Hepatocyte (in vitro differentiated cells): ENCODE measurements at places on chromosomes 1 and 21.
A peak's percentile ranks its signal among the peaks of the same experiment; 100 is the strongest.

- DNase-seq: no peak
Observed at GRCh38 chr1:215911406-215911968, 344.4 kb downstream of the KCTD3 start.

- DNase-seq: peak; percentile 14
Observed at GRCh38 chr1:147171399-147172167, 687 bp downstream of the PRKAB2 start.

DNA sequence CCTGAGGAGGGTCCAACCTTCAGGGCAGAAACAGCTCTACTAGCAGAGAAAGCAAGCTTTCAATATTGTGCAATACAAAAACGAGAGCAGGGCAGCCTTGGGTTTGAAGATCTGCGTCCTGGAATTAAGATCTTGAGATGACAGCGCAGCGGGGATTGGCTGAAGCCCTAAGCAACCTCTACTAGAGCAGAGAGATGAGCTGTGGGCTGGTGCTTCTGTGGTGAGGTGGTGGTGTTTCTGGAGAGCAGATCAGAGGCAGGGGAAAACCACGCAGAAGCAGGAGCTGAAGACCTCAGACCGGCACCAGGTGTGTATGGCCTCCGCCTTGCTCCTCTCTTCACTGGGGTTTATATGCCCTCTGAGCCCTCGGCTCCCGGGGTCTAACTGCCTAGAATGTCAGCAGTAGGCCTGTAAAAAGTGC, 12.5 kb downstream of the TRAF3IP3 start:
- DNase-seq: no peak

DNA sequence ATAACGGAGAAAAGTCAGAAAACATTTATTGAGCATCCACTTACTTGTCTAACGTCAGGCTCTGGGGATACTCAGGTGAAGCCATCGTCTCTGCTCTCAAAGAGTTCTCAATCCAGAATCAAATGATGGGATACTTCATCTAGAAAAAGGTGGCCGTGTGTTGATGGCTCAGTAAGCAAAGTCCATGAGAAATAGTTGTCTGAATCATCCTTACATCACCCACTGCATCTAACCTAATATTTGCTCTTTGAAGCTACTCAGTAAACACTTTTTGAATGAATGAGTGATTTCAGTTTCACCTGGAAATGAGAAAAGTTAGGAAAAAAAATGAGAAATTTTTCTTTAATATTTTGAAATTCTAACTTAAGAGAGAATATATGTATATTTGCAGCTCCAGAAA, 155.3 kb upstream of the PKN2 start:
- DNase-seq: no peak

DNA sequence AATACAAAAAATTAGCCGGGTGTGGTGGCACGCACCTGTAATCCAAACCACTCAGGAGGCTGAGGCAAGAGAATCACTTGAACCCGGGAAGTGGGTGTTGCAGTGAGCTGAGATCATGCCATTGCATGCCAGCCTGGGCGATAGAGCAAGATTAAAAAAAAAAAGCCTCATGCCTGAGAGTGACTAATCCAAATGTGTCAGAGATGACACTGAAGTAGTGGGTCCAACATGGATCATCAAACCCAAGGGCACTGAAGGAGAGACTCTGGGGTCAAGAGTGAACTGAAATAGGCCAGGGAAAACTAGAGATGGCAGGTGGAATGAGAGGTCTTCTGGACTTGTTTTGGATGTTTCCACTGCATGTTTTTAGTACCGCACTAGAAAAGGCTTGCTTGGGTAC, 10.2 kb upstream of the CACHD1 start:
- DNase-seq: no peak

- no peak for DNase-seq
Observed at GRCh38 chr21:42229676-42230075, 10.7 kb downstream of the ABCG1 start.

- DNase-seq: no peak
Observed at GRCh38 chr1:94126651-94127050, 5.7 kb upstream of the ABCA4 start.

GRCh38 chr1:226678251-226678650, 60.8 kb downstream of the ITPKB start:
- no peak for DNase-seq

GRCh38 chr21:37266515-37267221, 466 bp downstream of the VPS26C start:
- DNase-seq: peak; percentile 80

GRCh38 chr1:159088546-159089183, 12.1 kb upstream of the AIM2 start:
- no peak for DNase-seq

GRCh38 chr1:212981571-212982328, 31.4 kb downstream of the VASH2 start:
- DNase-seq: no peak

DNA sequence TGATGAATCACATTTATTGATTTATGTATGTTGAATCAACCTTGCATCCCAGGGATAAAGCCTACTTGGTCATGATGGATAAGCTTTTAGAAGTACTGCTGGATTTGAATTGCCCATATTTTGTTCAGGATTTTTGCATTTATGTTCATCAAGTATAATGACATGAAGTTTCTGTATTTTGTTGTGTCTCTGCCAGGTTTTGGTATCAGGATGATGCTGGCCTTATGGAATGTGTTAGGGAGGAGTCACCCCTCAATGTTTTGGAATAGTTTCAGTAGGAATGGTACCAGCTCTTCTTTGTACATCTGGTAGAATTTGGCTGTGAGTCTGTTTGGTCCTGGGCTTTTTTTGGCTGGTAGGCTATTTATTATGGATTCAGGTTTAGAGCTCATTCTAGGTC, 1643.1 kb upstream of the B3GALT2 start:
- no peak for DNase-seq

DNA sequence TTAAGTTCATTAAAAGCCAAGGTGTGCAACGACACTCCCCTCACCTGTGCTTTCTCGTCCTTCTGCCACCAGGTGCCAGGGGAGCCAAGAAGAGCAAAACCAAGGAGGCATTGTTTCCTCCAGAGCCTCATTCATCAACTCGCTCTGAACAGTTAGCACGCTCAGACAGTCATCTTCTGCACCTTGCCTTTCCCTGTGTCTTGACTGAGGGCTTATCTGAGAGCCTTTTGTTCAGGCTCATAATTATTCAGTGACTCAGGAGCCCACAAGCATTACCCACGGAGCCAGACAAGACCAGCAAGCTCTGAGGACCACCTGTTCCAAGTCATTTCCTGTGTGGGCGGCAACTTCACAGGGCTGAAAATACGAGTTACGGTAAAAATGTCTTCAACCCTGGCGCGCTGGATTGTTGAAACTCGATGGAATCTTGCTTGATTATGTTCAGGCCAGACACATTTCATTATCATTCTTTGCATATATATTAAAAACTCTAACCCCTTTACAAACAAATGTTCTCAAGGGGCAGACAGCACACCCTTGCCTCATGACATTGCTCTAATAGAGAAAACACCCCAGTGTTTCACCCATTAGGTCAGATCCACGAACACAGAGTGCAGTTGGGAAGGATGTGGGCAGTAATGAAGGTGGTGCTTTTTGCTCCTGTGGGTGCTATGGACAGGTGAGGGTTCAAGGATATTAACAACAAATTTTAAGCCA, 89.7 kb upstream of the RUNX1 start:
- peak; percentile 17 for DNase-seq

DNA sequence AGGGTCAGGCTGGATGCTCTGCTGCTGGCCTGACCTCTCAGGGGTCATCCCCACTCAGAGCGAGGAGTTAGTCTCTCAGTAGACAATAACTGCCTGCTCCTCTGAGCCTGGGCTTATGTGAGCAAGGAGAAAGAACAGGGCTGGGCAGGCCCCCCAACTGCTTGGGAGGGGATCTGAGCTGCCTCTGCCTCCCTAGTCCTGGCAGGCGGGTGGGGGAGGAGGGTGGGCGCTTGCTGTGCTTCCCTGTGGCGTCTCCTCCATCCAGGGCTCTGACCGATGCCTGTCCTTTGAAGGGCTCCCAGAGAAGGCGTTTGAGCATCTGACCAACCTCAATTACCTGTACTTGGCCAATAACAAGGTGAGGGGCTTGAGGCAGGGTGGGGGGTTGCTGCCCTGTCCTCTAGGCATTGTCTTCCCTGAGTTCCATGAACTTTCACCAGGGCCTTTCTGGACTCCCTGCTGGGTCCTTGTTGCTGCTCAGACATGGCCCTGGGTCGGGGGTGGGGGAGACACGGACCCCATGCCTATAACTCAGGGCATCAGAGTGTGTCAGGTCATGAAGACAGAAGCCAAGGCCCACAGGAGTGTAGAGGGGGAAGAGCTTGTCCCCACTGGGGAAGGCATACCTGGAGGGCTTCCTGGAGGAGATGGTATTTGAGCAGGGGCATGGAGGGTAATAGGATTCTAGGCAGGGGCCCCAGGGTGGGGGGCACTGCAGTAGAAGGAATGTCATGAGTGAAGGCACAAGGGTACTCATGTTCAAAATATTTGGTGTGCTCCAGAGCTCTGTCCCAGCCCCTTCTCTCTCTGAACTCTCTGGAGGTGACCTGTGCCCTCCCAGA, 12.5 kb downstream of the PODN start:
- no peak for DNase-seq

GRCh38 chr1:241611736-241612135, 28.4 kb downstream of the CHML start:
- DNase-seq: no peak

DNA sequence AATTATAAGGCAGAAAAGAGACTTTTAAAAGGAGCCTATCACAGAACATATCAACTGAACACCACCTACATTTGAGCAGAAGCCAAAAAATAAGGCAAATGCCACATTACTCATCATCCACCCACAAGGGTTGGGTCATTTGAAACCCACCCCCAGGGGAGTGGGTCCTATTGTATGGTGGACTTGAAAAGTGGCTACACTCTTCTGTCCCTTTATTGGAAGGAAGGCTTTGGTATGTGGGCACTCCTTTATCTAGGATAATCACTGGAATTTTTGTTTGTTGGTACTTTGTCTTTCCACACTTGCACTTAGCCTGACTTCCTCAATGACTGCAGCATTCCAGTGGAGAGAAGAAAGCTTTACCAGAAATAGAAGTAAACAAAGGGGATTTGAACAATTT, 157.2 kb upstream of the COL11A1 start:
- no peak for DNase-seq

- DNase-seq: peak; percentile 76
Observed at GRCh38 chr1:117657031-117657430, 51.2 kb downstream of the TENT5C start.

- DNase-seq: no peak
Observed at GRCh38 chr21:28419811-28420210, 572.9 kb downstream of the LTN1 start.

- no peak for DNase-seq
Observed at GRCh38 chr1:183675883-183676585, 22.9 kb upstream of the APOBEC4 start.

DNA sequence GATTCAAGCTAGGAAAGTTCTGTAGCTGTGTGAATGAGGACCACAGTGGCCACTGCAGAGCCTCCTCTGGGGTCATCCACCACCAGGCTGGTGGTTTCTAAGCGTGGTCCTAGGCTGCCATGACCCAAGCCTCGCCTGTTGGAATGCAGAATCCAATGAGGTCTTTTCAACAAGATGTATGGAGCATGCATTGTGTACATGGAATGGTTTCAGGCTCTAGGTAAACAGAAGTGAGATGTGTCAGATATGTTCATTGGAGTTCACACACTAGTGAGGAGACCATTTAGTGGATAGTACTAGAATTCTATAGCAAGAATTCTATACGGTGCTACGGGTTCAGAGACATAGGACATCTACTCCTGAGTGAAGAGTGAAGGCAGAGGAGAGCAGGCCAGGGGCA, 10.7 kb downstream of the RNU5D-1 start:
- no peak for DNase-seq
